ENCODE measurements at places on chromosomes 6 and 20.

- DNase-seq = no peak
These were observed 64.8 kb downstream of the TSHZ2 start for GRCh38 chr20:53036992-53037391.

DNA sequence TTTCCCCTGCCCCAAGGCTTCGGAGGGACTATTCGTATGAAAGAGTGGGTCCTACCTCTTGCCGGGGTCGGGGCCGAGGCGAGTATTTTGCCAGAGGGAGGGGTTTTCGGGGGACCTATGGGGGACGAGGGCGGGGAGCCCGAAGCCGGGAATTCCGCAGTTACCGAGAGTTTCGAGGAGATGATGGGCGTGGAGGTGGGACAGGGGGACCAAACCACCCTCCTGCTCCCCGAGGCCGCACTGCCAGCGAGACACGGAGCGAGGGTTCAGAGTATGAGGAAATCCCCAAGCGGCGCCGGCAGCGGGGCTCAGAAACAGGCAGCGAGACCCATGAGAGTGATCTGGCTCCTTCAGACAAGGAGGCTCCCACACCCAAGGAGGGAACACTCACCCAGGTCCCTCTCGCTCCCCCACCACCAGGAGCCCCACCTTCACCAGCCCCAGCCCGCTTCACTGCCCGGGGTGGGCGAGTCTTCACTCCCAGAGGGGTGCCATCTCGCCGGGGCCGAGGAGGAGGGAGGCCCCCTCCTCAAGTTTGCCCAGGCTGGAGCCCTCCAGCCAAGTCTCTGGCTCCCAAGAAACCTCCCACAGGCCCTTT lies 11.3 kb downstream of the PRRC2A start:
- no peak for DNase-seq

GRCh38 chr20:35341366-35342028 lies 49.3 kb upstream of the FAM83C start:
- no peak for DNase-seq

GRCh38 chr20:13291157-13291556 lies 70.1 kb downstream of the ISM1 start:
- no peak for DNase-seq
